CD4-positive, alpha-beta T cell treated with Interleukin-21 for 1 hour (primary cell): ENCODE measurements at places on chromosomes 7 and 10.

DNA sequence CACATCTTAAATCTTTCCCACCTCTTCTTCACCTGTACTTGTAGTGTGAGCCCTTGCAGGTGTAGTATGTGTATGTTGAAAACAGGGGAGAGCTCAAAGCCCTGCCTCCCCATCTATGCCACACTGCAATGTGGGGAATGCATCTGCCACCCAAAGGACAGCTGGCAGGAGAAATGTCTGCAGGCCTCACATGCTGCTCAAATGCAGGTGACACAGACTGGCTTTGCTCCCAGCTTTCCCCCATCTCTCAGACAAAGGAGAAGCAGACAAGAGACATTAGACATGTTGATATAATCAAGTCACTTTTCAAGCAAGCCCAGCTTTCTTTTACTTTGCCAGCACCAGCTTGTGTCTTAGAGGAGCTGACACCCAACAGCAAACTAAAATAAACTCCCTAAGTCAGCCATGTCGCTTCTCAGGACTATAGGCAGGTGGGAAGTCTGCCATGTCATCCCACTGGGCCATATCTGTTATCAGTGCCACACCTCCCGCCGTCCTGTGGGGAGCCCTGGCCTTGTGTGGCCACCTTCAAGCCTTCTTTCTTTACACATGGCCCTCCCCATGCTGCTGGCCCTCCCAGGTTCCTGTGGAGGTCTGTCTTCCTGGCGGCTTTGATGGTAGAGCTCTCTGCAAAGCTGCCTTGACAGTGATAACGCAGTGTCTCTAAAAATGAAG lies 102.1 kb downstream of the CXCL12 start:
- DNase-seq = no peak

- no peak for DNase-seq
Observed at GRCh38 chr10:15427843-15428414, 56.8 kb upstream of the FAM171A1 start.

- DNase-seq = no peak
Observed at GRCh38 chr10:73494213-73494612, 1.6 kb downstream of the PPP3CB start.

DNA sequence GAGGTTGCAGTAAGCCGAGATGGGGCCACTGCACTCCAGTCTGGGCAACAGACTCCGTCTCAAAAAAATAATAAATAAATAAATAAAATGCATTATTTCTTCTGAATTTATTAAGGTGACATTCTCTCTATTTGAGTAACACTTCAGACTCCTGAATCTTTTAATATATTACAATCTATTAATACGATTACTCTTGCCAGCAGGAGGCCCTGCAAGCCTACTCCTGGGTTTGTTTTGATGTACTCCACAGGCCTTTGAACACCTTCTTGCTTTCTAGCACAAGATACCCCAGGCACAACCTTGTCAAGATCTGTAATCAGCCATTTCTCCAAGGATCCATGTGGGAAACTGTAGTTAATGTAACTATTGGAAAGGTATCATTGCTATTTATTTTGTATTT lies 63.5 kb downstream of the COBL start:
- no peak for DNase-seq

DNA sequence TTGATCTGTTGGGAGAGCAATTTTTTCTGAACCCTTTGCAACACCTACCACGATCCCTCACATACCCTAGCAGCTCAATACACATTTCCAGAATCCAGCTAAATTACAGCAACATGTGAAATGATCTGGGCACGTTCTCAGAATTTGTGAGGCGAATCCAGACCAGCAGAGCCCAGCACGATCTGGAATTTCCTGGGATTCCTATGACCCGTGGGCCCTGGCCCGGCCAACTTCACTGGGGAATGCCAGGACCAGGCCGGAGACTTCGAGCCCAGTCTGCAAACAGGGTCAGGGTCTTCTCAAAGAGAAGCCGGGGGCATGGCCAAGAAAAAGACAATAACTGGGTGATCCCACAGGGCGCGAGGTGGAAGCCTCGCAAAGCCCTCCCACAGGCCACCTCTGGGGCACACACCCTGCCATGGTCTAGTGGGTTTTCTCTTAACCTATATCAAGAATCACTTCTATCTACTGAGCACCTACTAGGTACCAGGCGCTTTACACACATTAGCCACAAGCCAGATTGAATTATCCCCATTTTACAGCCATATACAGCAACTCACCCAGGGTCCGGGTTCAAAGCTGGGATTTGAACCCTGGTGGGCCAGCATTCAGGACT lies 33.8 kb downstream of the FAM53B start:
- DNase-seq = no peak

DNA sequence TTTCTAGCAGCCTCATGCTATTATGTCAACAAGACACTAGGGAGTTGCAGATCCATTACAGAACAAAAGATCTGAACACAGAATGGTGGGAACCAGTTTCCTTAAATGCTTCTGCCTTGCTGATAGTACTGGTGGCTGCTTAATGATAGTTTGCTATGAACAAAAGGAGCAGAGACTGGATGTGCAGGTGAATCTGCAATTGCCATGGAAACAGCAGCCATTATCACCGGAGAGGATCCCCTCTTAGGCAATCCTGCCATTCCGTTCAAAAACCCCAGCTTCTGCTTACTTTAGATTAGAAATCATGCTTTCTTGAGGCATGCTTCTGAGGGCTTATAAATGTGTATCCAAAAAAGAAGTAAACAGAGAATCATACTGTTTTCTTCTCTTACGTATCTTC lies 80.0 kb upstream of the PRKAR2B start:
- DNase-seq = no peak
